ENCODE measurements at places on chromosomes 1 and 21.

DNA sequence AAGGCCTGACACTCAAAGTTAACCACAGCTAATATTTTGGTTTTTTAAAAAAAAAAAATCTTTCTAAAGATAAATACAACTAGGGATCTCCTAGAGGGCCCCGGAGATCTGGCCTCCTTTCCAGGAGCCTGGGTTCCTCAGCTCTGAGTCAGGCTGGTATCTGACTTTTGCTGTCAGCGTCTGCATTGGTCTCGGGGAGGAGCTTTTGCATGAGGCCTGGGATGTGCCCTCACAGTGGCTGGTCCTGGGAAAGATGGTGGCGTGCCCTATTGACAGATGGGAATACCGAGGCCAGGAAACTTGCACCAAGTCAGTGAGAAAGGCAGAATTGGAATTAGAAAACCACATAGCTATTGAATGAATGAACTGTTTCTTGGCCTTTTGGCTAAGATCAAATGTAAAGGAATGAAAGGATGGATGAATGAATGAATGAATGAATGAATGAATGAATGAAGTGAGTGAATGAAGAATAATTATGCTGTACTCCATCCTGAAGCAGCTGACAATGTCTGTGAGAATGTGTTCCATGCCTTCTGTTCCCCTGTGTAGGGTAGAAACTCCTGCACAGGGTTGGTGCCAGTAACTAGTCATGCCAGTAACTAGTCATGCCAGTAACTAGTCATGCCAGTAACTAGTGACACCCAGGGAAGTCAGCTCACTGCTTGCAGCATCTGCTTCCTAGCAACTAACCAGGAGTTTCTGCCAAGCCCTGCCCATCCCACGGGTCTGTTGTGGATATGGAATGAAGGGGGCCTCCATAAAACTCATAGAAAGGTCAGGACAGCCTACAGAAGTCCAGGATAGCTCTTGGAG lies 242.5 kb upstream of the VAMP3 start:
- no peak for DNase-seq

DNA sequence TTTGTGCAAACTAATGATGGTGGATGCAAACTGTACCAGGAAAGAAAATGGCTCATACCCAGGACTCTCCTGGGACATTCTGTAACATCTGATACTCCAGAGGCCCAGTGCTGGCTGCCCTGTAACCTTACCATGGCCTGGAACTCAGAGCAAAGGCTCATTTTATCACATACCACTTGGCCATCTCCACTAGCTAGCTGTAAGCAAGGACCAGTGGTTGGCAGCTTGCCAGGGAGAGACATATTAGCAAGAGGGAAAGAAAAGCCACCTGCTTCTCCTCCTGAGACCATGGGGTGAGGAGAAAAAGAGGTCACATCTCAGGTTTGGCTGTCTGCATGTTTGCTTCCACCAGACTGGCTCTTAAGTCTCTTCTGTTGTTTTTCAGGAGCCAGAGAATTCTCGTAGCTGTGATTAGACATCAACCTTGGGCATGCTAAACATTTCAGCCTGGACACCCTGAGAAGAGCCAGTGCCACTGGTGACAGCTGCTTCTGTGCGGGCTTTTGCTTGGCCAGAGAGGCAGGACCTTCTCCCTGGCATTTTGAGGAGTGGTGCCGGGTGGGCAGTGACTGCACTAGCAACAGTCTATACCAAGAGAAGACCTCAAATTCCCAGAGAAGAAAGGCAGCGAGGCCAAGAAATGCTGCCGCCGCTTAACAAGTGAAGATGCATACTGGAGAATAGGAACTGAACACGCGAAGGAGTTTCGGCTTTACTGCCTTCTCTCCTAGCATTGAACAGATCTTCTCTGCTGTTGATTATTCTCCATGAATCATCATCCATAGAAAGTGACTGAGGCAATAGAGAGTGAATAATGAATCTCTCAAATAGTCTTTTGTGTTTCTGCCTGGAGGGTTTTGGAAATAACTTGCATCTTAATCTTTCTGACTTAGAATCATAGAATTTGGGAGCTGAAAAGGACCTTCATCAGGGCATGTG lies 6.7 kb upstream of the INKA2 start:
- no peak for DNase-seq

DNA sequence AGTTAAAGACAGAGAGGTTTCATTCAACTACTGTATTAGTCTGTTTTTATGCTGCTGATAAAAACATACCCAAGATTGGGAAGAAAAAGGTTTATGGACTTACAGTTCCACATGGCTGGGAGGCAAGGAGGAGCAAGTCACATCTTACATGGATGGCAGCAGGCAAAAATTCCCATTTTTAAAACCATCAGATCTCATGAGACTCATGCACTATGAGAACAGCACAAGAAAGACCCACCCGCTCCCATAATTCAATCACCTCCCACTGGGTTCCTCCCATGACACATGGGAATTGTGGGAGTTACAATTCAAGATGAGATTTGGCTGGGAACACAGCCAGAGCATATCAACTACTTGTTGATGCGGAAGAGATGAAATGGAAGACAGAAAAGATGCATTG lies 9.2 kb downstream of the GPR161 start:
- DNase-seq = no peak

DNA sequence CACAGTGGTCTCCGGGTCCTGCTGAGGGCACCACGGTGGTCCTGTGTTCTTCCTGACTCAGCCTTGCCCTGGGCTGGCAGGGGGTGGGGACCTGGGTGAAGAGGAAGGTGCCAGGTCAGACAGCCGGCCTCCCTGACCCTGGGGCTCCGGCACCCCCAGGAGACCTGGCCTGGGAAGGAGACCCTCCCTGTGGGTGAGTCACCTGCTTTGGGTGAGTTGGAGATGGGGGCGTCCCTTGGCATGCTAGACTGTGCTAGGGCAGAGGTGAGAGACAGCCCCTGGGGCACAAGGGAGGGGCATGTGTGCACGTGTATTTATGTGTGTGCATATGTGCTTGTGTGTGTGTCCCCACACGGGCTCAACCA lies 23.4 kb downstream of the SPSB1 start:
- DNase-seq = no peak

- DNase-seq = no peak
Measured at GRCh38 chr1:201015551-201016091, 7.9 kb downstream of the KIF21B start.

- DNase-seq = no peak
Measured at GRCh38 chr1:228833911-228834688, 98.8 kb downstream of the RHOU start.

DNA sequence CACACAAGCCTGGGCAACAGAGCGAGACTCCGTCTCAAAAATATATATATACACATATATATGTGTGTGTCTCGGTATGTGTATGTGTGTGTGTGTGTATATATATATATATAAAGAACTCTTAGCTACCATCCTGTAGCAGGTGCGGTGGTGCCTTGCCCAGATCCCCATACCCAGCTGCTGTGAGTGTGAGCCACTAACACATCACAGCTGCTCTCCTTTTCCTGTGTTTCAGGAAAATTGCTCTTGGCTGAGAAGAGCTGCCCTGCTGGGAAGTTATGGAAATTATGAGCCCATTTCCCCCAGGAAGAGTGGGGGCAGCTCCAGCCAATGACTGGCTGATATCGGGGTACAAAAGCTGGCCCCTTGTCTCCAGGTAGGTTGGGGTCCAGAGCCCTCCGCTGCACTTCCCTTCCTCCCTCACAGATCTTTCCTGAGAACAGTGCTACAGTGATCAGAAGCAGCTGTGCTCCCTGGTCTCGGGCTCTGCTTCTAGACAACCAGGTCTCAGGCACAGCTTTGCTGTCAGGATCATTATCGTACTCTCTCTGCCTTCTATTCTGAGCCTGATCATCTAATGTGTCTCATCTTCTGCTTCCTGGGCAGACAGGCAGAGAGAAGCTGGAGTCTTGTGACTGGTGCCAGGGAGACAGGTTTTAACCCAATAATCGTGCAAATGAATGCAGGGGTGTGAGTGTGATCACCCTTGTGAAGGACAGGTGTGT lies 109.6 kb upstream of the ZNF678 start:
- DNase-seq = no peak

DNA sequence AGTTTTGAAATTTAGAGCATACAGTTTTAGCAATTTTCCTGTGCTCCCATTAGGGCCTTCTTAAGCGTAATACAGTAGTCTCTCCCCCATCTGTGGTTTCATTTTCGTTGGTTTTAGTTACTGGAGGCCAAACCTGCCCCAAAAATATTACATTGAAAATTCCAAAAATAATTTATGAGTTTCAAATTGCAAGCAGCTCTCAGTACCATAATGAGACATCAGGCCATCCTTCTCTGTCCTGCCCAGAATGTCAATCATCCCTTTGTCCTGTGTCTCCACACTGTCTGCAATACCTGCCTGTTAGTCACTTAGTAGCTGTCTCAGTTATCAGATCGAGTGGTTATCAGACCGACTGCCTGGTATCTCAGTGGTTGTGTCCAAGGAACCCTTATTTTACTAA lies 45.4 kb downstream of the ADSS2 start:
- peak; percentile 87 for DNase-seq

DNA sequence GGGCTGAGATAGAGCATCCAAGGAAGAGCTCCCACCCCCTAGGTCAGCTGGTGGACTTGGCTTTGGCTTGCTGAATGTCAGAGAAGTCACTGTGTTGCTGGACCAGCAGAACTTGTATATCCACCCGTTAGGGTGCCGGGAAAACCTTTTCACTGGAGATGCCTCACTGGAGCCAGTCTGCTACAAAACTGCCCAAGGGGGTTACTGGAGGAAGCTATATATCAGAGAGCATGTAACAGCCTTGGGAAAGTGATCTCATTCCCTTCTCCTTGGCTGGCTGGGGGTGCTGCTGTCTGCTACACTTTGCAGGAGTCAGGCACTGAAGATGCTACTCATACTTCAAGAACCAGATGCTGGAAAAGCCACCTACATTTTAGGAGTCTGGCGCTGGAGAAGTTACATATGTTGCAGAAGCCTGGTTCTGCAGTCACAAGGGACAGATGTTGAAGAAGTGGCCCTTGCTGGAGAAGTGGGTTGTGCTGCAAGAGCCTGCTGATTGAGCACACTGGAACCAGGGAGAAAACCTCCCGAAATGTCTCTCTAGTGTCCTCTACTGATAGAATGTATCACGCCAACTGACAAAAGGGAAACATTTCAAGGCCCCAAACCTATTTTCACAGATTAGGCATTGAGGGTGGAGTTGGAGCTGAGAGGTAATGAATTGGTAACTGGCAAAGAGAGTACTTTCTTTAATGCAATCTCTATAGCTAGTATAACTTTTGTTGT lies 250.6 kb downstream of the SPATA17 start:
- no peak for DNase-seq

- peak; percentile 5 for DNase-seq
Measured at GRCh38 chr1:101996825-101997465, at the start of gene OLFM3. Gene OLFM3 (minus strand): TSS chr1:101996926.

GRCh38 chr1:234127026-234127671 lies 222.7 kb downstream of the SLC35F3 start:
- DNase-seq = no peak

GRCh38 chr1:110548381-110548780 lies 29.4 kb upstream of the KCNA10 start:
- peak; percentile 31 for DNase-seq

DNA sequence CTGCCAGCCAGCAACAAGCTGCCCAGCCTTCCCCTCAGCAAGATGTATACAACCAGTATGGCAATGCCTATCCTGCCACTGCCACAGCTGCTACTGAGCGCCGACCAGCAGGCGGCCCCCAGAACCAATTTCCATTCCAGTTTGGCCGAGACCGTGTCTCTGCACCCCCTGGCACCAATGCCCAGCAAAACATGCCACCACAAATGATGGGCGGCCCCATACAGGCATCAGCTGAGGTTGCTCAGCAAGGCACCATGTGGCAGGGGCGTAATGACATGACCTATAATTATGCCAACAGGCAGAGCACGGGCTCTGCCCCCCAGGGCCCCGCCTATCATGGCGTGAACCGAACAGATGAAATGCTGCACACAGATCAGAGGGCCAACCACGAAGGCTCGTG lies 13.3 kb upstream of the PIGV start:
- no peak for DNase-seq

DNA sequence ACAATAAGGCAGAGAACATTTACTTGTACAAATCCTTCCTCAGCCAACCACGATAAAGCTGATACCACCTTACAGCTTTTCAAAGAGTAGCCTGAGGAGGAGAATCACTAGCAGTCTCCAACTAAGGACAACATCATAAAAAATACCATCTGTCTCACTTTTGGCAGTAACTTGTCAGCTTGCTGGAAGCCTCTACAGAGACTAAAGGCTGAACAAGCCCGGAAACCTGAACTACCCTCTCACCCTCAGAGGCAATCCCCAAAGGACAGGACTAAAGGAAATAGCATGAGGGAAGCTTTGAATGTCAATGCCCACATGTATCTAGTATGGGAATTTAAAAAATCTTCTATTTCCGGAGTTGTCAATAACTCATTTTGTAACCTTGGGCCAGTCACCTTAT lies 10.6 kb downstream of the SRSF4 start:
- no peak for DNase-seq

DNA sequence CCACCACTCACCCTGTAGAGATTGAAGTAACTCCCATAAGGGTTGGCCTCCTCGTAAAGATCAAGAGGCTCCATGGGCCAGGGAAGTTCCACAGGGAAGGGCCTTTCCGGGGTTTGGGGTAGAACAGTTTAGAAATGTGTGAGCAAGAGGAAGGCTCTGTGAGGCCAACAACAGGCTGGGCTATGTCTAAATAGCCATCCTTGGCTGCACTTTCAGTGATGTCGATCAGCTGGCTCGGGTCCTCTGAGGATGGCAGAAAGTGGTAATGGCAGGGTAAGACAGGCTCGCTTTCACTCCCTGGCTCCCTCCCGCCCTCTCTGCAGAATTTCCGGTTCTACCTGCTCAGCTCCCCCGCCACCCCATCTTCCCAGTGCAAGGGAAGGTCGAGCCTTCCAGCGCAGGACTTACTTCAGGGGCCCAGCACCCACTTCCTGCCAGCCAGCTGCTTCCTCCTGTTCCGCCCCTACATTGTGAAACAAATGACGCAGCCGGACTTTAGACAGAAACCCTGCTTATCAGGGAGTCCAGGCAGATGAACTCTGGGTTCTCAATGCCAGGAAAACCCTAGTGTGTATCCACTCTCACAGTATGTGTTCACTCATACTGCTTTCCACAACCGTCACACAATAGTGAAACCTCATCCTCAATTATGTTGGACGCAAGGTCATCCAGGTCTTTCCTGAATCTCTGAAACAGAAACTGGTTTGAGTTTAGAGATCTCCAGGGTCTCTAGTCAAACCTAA lies 7.3 kb downstream of the F11R start:
- DNase-seq = peak; percentile 95

- DNase-seq = peak; percentile 86
Measured at GRCh38 chr1:160739098-160739511, at the start of gene SLAMF7. Gene SLAMF7 (plus strand): TSS chr1:160739247. CDS start chr1:160739302, 55 bp downstream.

- no peak for DNase-seq
Measured at GRCh38 chr1:100942304-100943046, 46.6 kb downstream of the SLC30A7 start.

- peak; percentile 91 for DNase-seq
Measured at GRCh38 chr1:150563340-150564038, 14.3 kb downstream of the ADAMTSL4 start.

GRCh38 chr1:245874942-245875580 lies 632.0 kb downstream of the SMYD3 start:
- DNase-seq = no peak

GRCh38 chr1:183537405-183537804 lies 52.9 kb downstream of the NCF2 start:
- DNase-seq = no peak

GRCh38 chr1:93800856-93801255 lies 78.2 kb downstream of the DNTTIP2 start:
- no peak for DNase-seq

- DNase-seq = no peak
Measured at GRCh38 chr21:42141643-42142042, 70.5 kb downstream of the UMODL1 start.

GRCh38 chr21:42466700-42467099 lies 29.3 kb downstream of the RSPH1 start:
- DNase-seq = no peak
